Brain microvascular endothelial cell (primary cell): ENCODE measurements at places on chromosomes 12 and 14.
A peak's percentile ranks its signal among the peaks of the same experiment; 100 is the strongest.

DNA sequence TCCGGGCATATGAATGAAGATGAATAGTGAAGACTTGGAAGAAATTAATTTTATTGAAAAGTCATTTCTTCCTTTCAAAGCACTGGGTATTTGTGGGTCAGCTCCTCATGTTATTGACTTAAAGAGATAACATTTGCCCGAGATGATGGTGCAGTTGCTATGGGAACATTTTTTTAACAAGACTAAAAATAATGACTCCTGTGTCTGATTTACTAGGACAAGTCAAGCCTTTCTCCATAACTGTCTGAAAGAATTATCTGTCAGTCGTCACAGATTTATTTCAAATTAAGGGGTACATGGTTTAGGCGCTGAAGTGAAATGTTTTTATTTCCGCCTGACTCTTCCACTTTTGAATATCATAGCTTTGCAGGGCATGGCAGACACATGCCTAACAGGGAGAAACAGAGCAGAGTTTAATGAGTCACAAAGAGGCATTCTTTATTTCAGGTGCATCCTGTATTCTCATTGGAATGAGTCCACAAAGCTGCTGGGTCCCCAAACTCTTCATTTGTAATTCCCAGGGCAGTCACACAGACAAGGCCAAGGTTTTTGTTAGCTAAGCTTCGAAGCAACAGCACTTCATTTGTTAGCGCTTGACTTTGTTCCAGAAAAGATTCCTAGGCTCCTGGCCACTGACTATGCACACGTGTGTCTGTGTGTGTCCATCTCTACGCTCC is 4.3 kb upstream of the GPHB5 start:
- DNase-seq: no peak

GRCh38 chr14:64640839-64641238 is 63.4 kb upstream of the PLEKHG3 start:
- no peak for DNase-seq

DNA sequence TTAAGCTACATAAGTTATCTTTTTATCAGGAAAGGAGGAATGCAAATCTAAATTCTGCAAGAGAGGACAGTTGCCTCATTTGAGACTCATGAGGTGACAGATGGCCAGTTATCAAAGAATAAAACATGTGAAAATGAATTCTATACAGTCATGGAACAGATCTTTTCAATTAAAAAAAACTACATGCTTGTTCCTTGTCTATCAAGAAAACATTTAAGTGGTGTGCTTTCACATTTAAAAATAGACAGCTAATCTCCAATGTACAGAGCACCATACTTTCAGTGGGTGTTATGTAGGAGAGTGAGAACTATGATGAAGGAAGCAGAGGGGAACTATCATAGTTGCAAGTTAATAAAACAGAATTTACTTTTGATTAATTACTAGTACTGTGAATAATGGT is 76.7 kb upstream of the TTC7B start:
- DNase-seq: no peak

DNA sequence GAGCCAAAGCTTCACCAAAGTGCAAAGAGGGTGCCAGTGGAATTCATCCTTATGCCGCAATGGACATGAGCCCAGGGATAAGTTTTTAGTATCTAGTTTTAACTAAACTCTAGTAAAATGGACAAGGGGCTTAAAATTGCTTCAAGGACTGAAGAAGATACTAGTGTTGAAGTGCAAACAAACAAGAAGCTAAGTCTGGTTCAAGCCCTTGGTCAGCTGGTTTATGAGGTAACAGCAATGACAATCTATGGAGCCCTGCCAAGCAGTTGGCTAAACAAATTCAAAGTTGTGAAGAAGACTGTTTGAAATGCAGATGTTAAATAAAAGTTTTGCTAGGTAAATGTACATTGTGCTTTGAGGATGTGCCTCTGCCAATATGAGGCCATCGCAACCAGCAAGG is 209.4 kb downstream of the KTN1 start:
- peak; percentile 40 for DNase-seq

DNA sequence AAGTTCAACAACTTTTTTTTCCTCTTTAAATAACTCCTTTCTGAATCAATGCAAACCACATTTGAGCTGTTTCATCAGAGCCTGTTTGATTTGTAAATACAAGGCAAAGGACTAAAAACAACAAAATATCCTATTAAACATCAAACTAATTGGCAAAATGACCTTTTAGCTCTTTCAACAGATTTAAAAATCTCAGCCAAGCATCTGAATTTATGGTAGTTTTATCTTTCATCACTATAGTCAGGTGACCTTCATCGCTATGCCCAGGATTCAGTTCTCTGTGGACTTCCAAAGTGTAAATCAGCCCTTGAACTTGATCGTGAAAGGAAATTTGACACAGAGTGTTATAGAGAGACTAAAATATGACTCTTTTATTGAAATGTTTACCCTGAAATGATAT is 1554.5 kb upstream of the FLRT2 start:
- no peak for DNase-seq

GRCh38 chr12:20950248-20950647 is 139.7 kb downstream of the SLCO1B3 start:
- peak; percentile 18 for DNase-seq

DNA sequence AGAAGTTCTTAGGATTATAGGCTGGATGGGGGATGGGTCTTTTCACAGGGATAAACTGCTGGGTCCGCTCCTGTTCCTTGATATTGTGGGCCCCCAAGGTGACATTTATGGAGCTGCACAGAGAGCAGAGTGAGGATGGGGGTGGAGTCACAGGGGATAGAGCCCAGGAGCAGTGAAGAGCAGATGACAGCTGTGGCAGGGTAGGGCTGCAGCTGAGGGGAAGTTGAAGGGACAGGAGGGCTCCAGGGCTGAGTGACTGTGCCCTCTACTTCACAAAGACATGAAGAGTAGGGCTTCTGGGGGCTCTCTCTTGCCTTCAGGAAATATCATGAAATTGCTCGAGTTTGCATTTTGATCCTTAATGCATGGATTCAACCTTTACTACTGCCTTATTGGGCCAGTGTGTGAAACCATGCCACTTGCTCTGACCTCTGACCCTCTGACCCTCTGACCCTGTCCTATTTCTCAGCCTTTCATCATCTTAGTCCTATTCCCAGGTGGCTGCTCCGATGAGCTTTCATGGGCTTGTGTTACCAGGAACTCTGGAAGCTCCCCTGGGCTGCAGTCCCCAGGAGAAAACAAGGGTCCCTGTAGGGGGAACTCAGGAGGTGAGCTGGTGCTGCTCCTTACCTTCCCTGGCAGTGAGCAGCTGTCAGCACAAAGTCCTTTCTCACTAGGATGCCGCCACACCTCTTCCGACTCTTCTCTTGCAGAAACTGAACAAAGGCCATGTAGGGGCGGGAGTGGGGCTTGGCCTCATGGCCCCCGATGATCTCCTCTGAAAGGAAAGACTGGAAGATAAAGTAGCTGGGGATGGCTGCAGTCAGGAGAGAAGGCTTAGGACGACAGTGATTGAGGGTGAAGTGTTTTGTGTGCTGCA is 1.6 kb downstream of the GZMH start:
- no peak for DNase-seq

DNA sequence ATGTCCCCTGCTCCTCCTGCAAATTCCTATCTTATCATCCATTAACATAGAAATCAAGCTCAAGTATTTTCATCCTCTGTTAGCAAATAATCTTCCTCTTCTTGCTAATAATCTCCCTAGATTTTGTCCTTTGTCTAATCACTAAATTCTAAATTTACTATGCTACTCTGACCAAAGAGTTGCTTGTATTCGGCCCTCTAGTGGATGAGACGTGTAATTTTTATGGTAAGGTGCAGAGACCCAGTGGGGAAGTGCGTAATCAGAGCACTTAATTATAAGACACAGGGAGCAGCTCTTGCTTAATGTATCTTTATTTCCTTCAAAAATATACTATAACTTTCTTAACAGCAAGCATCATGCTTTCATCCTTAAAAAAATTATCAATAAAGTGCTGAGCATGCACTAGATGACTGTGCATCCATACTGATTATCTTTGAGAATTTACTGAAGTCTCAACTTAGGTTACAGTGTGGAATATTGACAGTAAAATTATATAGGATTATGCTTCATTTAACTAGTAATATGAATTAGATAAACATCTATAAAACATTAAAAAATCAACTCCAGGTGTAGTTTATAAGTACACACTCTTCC is 212.6 kb downstream of the SLC16A7 start:
- DNase-seq: no peak

GRCh38 chr12:45833401-45833800 is 103.9 kb downstream of the ARID2 start:
- DNase-seq: no peak

GRCh38 chr14:45038865-45039264 is 45.1 kb upstream of the PRPF39 start:
- no peak for DNase-seq

- no peak for DNase-seq
Observed at GRCh38 chr12:110582276-110583136, 612 bp downstream of the PPTC7 start.

GRCh38 chr12:31466768-31467167 is 124.2 kb downstream of the DENND5B start:
- DNase-seq: no peak

GRCh38 chr12:558580-558979 is 98.8 kb downstream of the B4GALNT3 start:
- DNase-seq: no peak

- no peak for DNase-seq
Observed at GRCh38 chr12:72207079-72207478, 65.1 kb upstream of the TRHDE start.

GRCh38 chr12:40996091-40996490 is 192.0 kb upstream of the PDZRN4 start:
- DNase-seq: no peak

DNA sequence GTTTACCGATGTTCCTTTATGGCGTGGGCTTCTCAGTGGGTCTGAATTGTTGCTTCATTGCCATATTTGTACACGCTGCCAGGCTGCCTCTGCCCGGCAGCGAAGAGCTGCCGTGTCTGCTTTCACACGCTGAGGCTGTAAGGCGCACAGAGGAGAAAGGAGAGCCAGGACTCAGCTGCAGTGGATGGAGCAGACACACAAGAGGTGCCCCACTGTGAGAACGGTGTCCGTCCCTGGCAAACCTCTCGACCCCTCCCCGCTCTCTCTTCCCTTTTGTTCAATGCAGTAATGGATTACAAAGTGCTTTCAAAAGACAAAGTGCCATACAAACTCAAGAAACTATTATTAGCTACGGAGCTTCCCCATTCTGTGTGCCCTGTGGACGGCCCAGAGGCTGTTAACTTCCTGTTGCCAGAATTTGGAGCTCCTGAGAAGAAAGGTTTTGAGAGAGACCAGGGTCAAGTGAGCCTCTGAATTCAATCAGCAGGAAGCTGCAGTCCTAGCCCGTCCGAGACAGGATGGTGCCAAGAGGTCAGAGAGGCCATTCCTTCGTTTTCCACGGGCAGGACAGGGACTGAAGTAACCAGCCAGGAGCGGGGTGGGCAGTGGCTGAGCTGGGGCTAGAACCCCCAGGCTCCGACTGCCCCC is 15.8 kb downstream of the CCND2 start:
- DNase-seq: no peak

GRCh38 chr12:116672010-116672409 is 65.9 kb downstream of the SPRING1 start:
- no peak for DNase-seq

- DNase-seq: no peak
Observed at GRCh38 chr12:119817546-119818343, 59.4 kb downstream of the CIT start.

DNA sequence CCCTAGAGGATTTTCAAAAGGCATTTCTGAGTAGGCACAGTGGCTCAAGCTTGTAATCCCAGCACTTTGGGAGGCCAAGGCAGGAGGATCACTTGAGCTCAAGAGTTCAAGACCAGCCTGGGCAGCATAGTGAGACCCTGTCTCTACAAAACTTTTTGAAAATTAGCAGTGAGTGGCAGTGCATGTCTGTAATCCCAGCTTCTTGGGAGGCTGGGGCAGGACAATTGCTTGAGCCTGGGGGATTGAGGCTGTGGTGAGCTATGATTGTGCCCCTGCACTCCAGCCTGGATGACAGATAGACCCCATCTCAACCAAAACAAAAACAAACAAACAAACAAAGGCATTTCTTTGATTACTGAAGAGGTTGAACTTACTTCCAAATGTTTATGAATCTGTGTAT is 201.4 kb downstream of the KIF26A start:
- DNase-seq: no peak

DNA sequence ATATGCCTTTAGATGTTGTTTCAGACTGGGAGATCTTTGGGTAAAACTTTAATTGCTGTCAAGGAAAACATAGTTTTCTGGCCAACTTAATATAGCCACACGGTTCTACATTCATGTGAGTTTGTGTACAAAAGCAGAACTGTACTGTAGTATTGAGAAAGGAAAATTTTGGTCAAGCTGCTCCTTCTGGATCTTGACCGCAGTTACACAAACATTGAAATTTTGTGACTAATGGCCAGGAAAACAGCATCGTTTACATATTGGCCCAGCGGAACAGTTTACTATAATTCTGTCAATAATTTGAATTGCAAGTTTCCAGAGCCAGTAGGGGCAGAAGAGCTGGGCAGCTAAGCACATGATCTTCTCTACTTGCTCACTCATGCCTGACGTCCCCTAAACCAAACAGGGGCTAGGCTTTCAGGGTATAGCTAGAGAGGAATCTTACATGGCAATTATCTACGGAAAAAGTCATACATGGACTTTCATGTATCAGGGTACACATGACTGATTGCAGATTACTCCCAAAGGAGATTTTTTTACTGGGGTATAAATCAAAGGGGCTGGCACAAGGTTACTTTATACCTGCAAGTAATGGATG is 11.4 kb upstream of the ART4 start:
- DNase-seq: no peak

GRCh38 chr12:131950182-131950913 is 606 bp downstream of the EP400 start:
- DNase-seq: no peak

GRCh38 chr12:4905316-4905715 is 4.4 kb upstream of the KCNA1 start:
- no peak for DNase-seq

- DNase-seq: no peak
Observed at GRCh38 chr12:122849352-122850047, 14.2 kb downstream of the HIP1R start.

DNA sequence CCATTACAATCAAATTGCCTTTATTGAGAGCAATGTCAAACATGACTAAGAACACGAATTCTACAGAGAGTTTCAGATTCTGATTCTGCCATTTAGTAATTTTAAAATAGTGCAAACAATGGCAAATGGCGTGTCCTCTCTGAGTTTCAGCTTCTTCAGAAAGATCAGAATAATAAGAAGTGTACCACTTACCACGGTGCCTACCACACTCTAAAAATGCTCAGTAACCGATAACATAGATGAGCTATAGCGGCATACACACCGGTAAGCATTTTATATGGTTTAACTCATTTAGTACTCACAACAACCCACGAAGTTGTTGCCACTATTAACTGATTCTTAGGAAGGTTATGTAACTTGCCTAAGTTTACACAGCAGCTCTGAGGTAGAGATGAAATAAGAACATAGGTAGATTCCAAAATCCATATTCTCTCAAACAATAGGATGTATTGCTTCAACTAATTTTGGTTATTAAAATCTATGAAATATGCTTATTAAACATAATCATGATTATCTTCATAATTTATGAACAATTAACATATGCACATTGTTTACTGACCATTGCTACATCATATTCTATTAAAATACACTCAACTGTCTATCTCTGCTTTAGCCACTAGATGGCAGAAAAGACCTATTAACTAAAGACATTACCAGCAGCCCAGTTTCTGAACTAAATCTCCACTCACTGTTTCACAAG is 38.3 kb downstream of the SLC6A15 start:
- DNase-seq: peak; percentile 16
